ENCODE measurements at places on chromosomes 4 and X. TPM values are rescaled to one million over a fixed set of nuclear protein-coding genes. Genes with fewer than 3 reads are reported as not detected.
A peak's percentile ranks its signal among the peaks of the same experiment; 100 is the strongest.

The HTN3 gene
- not detected for total RNA-seq

DNA sequence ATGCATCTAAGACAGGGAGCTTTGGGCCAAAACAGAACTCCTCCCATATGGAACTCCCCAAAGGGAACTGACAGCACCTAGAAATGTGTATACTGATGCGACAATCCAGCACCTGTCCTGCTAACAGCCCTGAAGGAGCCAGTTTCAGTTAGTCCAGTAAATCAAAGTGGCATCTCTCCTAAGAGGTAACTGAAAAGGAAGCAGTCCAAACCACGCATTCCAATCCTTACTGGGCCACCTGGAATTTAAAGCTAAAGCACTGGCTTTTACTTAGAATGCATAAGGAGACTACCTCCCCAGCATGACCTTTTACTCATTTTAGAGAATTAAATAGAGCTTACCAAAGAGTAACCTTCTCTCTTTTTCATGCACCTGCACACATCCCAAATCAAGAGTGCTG lies 586.8 kb upstream of the PITX2 start:
- DNase-seq, result no peak

The BTC gene
- 0.26 TPM for total RNA-seq

- peak; percentile 46 for DNase-seq
Measured at GRCh38 chr4:99723612-99724011, 66.0 kb upstream of the C4orf54 start.

GRCh38 chr4:117660668-117661067 lies 373.6 kb upstream of the NDST3 start:
- DNase-seq, result no peak

DNA sequence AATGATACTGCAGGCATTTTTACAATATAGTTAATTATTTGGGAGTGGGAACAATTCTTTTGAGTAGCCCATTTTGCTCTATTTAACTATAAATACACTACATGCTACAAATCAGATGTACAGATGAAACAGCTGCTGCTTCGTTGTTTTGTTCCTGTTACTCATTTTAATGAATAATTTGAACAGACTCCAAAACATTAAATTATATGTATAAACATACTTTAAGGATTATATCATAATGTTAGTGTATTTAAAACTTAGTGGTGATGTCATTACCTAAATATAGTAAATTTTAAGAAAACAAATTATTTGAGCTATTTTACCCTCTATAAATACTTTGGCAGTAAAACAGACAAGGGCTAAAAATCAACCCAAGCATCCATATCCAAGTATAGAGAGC lies 60.7 kb downstream of the GAB1 start:
- DNase-seq, result no peak

GRCh38 chr4:103002551-103002950 lies 17.0 kb downstream of the SLC9B1 start:
- no peak for DNase-seq

The FRMPD4 gene
- total RNA-seq, result 0.06 TPM

The PTPN13 gene
- 24.3 TPM for total RNA-seq

The SPANXN4 gene
- not detected for total RNA-seq

- DNase-seq, result no peak
Measured at GRCh38 chr4:188554413-188554812, 415.2 kb downstream of the TRIML1 start.

The HSFX1 gene
- total RNA-seq, result 2.4 TPM

- DNase-seq, result no peak
Measured at GRCh38 chrX:9133426-9133825, 99.5 kb upstream of the FAM9B start.

GRCh38 chrX:45233531-45233930 lies 32.9 kb upstream of the DIPK2B start:
- DNase-seq, result no peak

DNA sequence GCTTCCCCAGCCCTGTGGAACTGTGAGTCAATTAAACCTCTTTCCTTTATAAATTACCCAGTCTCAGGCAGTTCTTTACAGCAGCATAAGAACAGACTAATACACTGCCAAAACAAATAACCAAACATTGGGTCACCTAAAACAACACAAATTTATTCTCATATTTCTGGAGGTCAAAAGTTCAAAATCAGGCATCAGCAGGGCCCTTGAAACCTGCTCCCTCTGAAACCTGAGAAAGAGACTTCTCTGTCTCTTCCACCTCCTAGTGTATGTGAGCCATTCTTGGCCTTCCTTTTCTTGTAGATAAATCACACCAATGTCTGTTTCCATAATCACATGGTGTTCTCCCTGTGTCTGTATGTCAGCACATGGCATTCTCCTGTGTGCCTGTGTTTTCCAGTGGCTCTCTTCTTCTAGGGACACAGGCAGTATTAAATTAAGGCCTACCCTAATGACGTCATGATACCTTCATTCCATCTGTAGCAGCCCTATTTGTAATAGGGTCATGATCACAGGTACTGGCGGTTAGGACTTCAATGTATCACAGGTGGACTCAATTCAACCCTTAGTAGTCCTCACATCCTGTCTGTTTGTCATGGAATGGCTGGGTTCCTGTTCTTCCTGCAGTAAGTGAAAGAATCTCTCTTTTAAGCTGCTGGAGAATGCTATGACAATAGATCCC lies 147.3 kb upstream of the CLNK start:
- DNase-seq, result no peak

The USP17L11 gene
- total RNA-seq, result not detected

GRCh38 chr4:81257021-81257420 lies 42.0 kb upstream of the PRKG2 start:
- DNase-seq, result no peak

The NDST4 gene
- 1.5 TPM for total RNA-seq

The NAA11 gene
- total RNA-seq, result not detected

- peak; percentile 89 for DNase-seq
Measured at GRCh38 chrX:71118032-71118984, at the start of gene MED12. MED12 (plus strand) TSS chrX:71118596; CDS start chrX:71118755, 159 bp downstream.

DNA sequence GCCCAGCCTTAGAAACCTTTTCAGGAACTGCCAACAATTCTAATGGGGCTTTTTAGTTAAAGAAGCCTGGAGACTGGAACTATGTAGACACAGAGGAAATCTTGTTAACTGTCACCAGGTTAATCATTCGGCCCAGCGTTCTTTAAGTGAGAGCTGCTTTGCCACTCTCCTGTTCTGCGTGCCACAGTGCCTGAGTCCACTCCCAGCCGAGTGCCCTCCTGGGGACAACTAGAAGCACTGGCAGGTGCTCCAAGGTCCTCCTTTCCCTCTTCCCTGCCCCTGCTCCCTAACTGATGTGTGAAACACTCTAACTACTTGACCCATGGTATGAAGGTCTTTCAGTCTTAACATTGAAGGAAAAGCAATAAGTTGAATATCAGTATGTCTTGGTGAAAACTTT lies 151.2 kb upstream of the TLL1 start:
- DNase-seq, result no peak

The SHROOM3 gene
- 3.3 TPM for total RNA-seq

GRCh38 chrX:52422884-52423283 lies 54.1 kb downstream of the XAGE2 start:
- DNase-seq, result no peak

DNA sequence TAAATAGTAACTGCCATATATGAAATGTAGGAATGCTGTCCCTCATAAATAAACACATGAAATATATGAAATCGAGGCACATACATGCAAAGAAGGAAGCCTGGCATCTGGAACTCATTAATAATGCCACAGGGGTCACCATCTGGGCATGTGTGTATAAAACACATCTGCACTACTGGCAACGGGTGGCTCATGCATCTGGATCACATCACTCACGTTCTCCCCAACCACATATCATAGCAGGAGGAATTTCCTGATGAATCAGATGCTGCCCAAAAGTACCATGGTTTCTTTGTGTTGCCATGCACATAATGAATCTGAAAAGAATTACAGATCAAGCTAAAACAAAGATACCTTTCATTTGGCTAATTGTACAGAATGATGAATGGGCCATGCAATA lies 28.6 kb downstream of the RNF175 start:
- DNase-seq, result no peak

The CXCL10 gene
- not detected for total RNA-seq

GRCh38 chr4:72709475-72709874 lies 140.5 kb upstream of the ADAMTS3 start:
- no peak for DNase-seq

The CD40LG gene
- not detected for total RNA-seq

- no peak for DNase-seq
Measured at GRCh38 chr4:126766241-126766640, 866.5 kb upstream of the INTU start.

- no peak for DNase-seq
Measured at GRCh38 chr4:102055805-102056204, 265.3 kb downstream of the BANK1 start.

The CYSLTR1 gene
- total RNA-seq, result 1.8 TPM

The LRIT3 gene
- total RNA-seq, result 0.21 TPM

The CCSER1 gene
- 54.7 TPM for total RNA-seq

The PAGE2B gene
- total RNA-seq, result not detected

DNA sequence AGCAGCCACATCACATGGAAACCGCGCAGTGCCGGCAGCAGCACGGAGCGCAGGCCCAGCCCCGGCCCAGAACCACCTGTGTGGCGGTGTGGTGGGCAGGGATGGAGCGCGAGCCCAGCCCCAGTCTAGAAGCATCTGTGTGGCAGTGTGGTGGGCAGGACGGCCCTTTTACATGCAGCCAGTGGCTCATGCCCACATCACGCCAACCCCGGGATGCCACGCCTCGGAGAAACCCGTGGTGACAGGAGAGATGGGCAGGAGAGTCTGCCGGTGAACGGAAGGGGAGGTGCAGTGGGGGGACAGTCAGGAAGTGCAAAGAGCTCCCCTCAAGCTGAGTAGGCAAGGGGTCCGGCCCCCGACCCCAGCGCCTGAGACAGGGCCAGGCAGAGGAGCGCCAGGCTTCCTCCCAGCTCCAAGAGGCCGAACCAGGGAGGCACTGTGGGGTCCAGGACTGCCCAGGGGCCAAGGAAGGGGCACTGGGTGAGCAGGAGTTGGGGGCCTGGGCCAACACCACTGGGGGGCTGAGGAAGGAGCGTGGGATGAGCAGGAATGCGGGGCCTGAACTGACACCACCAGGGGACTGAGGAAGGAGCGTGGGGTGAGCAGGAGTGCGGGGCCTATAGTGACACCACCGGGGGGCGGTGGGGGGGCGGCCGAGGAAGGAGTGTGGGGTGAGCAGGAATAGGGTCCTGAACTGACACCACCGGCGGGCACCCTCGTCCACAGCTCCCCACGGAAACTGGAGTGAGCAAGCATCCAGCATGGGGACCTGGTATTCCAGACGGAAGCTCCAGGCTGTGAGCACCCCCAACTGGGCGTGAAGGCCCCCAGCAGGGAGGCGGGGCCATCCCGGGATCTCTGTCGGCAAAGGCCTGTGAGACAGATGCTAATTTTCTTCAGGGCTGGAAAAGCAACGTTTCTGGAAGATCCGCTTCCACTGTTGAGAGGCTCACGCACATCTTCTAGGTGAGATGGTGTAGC lies 28.8 kb downstream of the GAK start:
- DNase-seq, result no peak

The WDFY3 gene
- total RNA-seq, result 146 TPM

DNA sequence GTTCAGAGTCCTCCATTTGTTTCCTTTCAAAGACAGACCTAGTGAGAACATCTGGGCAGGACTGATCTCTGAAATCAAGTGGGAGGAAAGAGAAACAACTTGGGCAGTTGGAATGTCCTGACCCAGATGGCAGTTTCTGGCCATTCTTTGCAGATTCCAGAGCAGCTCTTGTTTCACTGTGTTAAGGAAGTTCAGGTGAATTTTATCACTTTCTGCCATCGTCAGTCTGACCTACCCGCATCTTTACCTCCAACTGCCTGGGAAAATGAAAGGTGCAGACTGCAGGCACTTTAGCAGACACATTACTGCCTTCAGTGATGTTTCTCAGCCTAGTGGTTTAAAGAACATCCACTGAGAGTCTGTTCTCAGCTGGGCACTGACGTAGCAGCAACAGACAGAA lies 216.2 kb downstream of the CEP135 start:
- DNase-seq, result no peak

GRCh38 chr4:76649086-76649485 lies 214.1 kb downstream of the SHROOM3 start:
- no peak for DNase-seq

The GRIA2 gene
- total RNA-seq, result 44.1 TPM

- no peak for DNase-seq
Measured at GRCh38 chrX:103369479-103369878, 6.9 kb upstream of the BEX3 start.

The SSX2 gene
- total RNA-seq, result not detected

DNA sequence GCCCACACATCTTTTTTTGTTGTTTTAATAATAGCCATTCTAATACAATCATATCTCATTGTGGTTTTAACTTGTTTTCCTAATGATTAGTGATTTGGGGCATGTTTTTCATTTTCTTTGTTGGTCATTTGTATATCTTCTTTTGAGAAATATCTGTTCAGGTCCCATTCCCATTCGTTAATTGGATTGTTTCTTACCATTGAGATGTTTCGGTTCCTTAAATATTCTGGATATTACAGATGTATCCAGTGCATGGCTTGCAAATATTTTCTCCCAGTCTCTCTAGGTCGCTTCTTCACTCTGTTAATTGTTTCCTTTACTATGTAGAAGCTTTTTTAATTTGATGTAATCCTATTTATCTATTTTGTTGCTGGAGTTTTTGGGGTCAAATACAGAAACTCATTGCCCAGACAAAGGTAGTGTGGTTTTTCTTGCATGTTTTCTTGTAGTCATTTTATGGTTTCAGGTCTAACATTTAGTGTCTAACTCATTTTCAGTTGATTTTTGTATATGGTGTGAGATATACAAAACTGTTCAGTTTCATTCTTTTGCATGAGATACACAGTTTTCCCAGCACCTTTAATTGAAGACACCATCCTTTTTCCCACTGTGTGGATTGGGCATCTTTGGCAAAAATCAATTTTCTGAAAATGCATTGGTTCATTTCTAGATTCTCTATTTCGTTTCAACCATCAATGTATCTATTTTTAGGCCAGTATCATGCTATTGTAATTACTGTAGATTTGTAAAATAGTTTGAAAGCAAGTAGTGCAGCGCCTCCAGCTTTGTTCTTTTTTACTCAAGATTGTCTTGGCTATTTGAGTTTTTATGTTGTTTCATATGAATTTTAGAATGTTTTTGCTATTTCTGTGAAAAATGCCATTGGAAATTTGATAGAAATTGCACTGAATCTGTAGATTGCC lies 195.9 kb downstream of the SCFD2 start:
- no peak for DNase-seq

DNA sequence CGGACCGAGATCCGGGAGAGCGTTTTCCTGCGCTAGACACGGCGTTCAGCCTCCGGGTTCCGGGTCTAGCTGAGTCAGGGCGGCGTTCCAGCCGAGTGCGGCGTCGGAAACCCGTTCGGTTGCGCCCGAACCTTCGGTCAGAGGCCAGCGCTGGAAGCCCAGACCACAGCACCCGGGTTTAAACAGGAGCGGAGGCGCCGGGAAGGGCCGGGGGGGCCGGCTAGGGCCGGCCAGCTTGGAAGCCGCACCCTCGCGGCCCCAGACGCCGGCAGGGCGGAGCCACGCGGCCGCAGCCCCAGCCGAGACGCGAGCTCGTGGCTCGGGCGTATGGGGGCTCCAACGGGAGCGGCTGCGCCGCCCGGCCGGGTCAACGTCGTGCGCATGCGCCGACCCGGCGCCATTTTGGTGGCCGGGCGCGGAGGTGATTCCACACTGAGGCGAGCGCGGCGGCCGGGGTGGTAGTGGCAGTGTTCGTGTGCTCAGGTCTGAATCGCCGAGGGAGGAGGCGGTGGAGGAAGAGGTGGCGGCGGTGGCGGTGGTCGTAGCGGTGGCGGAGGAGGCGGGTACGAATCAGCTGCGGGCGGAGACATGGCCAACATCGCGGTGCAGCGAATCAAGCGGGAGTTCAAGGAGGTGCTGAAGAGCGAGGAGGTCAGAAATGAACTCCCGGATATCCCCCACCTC lies at the start of gene UBE2K:
UBE2K (plus strand) TSS at position 397 of the 684 bp plus-strand sequence; CDS start at position 589, 192 bp downstream.
- DNase-seq, result peak; percentile 79

- DNase-seq, result no peak
Measured at GRCh38 chr4:39620551-39621313, 17.9 kb downstream of the SMIM14 start.
